ENCODE measurements at places on chromosomes 11 and 22. TPM values are rescaled to one million over a fixed set of nuclear protein-coding genes. Genes with fewer than 3 reads are reported as not detected.
A peak's percentile ranks its signal among the peaks of the same experiment; 100 is the strongest.

DNA sequence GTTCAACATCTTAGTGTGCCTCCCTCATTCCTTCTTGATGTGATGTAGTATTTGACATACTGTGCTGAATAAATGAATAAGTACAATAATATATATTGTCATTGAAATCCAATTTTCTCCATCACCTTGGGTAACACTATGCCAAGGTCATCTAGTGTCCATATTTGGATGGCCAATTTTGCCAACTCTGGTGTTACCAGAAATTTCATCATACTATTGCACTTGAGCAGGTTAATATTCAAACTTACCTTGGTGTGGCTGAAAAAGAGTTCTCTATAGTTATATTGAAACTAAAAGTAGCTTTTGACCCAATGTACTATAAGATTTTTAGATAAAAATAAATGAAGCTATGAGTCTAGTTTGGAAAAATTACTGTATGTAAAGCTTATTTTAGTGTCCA is 98.2 kb upstream of the SLC6A5 start:
- no peak for DNase-seq

GRCh38 chr11:65430406-65431217 is 8.0 kb downstream of the NEAT1 start:
- DNase-seq = no peak

DNA sequence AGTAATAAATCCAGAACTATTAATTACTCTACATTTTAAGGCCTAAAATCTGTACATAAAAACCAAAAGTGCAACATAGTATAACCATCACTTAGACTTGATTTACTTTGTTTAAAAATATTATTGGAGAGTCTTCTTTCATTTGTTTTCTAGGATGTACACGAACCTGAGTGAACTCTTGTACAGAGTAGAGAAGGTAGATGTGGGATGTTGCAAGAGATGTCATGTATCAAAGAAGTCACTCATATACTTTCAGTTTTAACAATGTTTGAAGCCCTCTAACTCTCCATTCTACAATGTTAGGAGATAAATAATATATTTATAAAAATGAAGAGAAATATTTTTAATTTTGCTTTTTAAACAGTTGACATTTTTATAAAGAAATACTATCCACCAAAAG is 38.6 kb downstream of the SOX6 start:
- DNase-seq = no peak

DNA sequence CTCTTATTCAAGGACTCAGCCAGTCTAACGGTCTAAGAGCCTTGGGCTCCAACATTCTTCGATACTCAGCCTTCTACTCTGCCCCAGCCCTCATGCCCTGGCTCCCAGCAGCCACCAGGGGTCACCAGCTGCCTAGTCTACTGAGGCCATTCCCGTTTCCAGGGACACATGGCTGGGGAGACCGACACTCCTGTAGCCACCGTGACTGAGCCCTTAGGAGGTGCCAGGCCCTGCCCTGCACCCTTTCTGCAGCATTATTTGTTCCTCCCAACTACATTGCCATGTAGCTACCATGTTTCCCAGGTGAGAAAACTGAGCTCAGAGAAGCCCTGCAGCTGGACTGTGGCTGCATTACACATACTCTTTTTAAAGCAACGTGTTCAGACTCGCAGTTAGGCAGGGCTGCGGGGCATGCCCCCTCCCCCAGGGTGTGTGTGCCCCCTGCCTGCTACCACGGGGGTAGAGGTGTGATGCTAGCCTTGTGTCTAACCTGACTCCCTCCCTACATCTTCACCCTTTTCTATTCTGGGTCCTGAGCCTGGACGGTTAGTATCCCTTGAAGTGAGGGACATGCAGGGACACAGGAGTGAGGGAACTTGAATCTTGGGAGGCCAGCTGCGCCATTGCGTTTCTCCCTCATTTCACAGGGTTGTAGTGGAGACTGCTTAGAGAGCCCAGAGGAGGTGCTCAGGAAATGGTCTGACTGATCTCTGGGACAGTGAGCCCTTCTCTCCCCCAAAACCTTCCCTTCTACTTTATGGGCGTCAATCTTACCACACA is 17.5 kb downstream of the ATG16L2 start:
- peak; percentile 90 for DNase-seq

CRACR2B gene
- total RNA-seq = 11.4 TPM

GRCh38 chr11:131378931-131379330 is 8.5 kb downstream of the NTM start:
- no peak for DNase-seq

DNA sequence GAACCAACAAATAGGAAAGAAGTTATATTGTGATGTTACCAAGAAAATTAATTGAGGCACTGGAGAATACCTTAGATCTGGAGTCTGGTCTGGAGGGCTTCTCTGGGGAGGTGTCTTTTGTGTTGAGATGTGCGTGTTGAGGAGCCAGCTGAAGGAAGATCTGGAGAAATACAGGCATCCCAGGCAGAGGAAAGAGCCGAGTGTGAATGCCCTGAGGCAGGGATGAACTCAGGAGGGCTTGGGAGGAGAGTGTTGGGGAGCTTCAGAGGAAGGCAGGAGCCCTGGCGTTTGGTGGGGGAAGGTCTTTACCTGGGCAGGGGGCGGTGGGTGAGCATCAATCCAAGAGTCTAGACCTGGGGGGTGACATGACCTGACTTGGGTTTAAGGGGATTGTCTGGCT is 13.1 kb downstream of the SYNGR1 start:
- DNase-seq = no peak

DNA sequence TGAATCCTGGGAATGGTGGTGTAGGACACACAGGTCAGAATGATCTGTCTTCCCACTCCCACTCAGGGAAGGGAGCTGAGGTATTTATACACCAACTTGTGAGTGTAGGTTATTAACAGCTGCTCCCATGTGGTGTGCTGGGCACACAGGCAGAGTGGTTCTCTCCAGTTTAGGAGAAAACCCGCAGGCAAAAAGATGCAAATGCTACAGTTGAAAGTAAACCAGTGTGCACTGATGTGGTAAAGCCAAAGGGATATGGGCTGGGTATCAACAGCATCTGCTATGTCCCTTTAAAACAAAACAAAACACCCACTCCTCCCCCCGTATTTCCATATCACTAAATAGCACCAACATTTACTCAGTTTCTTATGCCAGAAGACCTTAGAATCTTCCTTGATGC is 75.4 kb upstream of the SYT13 start:
- DNase-seq = no peak

SLC22A25 gene
- total RNA-seq = not detected

DNA sequence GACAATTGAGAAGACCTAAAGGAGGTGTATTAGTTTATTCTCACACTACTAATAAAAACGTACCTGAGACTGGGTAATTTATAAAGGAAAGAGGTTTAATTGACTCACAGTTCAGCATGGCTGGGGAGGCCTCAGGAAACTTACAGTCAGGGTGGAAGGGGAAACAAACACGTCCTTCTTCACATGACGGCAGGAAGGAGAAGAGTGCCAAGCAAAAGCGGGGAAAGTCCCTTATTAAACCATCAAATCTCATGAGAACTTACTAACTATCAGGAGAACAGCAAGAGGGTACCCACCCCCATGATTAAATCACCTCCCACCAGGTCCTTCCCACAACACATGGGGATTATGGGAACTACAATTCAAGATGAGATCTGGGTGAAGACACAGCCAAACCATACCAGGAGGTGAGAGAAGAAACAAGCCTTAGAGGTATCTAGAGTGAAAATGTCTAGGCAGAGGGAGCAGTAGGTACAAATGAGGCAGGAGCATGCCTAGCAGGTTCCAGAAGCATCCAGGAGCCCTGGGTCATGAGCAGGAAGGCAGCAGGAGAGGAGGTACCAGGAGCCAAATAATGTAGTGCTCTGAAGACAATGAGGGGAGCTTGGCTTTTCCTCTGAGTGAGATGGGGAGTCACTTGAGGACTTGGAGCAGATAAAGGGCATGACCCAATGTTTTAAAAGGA is 31.6 kb downstream of the IL10RA start:
- no peak for DNase-seq

RIMBP3B gene
- 0.04 TPM for total RNA-seq

LDHAL6A gene
- not detected for total RNA-seq

- DNase-seq = no peak
Measured at GRCh38 chr11:58924230-58924629, 15.1 kb upstream of the GLYATL1 start.

- no peak for DNase-seq
Measured at GRCh38 chr22:19275104-19275503, 16.4 kb downstream of the CLTCL1 start.

- DNase-seq = no peak
Measured at GRCh38 chr11:45110562-45110961, 35.9 kb upstream of the PRDM11 start.

DNA sequence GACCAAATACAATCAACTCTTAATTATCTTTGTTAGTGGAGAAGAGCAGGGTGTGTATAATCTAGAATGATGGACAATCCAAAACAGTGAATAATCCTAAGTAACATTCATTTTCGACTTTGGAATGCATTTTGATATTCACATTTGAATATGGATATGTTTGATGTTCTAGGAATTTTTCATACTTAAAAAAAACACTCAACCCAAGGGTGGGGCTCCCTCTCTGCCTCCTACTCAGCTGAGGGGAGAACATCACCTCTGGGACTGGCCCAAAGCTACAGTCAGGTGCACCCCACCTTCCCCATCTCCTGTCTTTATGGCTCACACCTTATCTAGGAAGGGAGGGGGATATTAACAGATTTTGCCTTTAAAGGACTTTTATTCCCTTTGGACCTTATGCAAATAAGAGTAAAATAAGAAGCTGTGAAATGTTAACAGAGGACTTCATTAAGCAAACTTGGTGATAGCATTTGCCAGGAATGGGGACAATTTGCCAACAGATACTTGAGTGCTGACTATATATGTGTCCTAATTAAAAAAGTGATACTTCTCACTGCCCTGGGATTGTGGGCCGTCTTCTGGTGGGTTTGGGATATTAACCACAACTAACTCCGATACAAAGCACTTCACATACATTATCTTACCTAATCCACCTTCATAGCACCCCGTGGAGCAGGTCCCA is 187.0 kb downstream of the ST3GAL4 start:
- no peak for DNase-seq

IL10RA gene
- 2.9 TPM for total RNA-seq

RAG1 gene
- total RNA-seq = 0.88 TPM

AIFM3 gene
- total RNA-seq = 1.5 TPM

POU2AF3 gene
- total RNA-seq = not detected

OR51E2 gene
- total RNA-seq = not detected

PI4KA gene
- total RNA-seq = 48.2 TPM

DNA sequence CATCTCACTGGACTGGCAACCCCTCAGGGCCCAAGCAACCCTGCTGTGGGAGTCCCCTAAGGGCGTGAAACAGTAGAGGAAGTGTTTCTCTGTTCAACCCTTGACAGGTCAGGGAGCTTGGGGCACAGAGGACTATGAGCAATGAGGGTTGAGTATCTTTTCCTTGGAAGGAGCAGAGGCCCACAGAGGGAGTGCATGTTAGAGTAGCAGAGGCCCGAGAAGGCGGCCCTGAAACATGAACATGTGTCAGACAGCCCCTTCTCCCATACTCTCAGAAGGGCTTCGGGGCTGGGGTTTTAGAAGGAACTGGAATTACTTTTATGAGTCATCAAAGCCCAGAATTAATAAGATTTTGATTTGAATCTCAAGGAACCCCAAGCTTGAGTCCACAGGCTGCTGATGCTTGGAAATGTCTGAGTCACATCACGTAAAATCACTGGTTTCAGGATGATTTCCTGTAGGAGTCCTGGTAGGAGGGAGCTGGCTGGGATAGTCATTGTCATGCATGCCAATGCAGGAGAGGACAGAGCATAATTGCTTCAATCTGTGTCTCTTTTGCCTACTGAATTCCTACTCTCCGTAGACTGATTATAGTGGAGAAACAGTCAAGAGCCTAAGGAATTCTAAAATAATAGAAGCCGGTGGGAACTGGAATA is 22.6 kb downstream of the C11orf71 start:
- no peak for DNase-seq

- DNase-seq = peak; percentile 92
Measured at GRCh38 chr11:31509429-31510345, at the start of the genes ELP4 and IMMP1L. ELP4 (plus strand) TSS chr11:31509767; CDS start chr11:31509785, 18 bp downstream. IMMP1L (minus strand) TSS chr11:31509622; CDS start chr11:31463276, 46,346 bp downstream.

DNA sequence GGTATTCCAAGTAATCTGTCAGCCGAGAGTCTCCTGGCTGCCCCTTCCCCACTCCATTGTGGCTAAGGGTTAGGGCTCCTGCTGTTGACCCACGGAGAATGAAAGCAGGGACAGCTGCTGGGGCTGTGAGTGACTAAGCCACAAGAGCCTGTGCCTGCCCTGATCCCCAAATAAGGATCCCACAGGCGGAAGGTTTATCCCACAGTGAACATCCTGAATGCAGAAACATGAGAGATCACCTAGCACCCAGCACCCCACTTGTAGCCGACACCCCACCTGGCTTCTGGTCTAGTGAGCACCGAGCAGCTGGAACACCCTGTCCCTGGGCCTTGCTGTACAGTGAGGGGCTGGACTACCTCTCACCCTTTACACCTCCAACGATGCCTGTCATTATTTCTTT is 117.7 kb upstream of the LMO1 start:
- DNase-seq = no peak

GRCh38 chr22:43263645-43264514 is 76.9 kb upstream of the TTLL12 start:
- DNase-seq = peak; percentile 62

DNA sequence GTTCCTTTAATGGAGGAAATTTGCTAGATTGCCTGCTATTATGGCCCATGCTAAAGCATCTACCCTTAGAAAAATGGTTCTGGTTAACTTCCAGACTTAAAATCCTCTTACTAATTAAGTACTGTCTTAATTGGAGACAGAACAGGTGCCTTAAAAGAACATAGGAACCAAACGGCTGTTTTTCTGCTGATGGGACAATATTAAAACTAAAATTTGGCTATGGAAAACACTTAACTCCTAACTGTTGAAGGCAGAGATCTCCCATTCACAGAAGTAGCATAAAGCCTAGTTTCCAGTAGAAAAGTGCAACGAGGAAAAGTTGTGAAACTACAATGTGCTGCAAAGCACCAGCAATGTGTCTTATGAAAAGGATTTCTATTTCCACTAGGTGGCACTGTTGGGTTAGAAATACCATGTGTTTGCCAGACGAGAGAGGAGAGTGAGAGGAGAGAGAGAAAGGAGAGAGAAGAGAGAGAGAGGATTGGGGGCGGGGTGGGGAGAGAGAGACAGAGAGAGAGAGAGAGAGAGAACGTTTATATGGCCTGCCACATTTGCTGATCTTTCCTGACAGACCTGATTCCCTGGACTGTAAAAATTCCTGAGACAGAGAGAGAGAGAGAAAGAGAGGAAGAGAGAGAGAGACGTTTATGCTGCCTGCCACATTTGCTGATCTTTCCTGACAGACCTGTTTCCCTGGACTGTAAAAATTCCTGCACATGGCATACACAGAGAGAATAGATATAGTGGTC is 51.5 kb downstream of the FAM181B start:
- DNase-seq = peak; percentile 35

- DNase-seq = no peak
Measured at GRCh38 chr11:122241566-122241965, 125.6 kb upstream of the BLID start.

RASL10A gene
- 1.6 TPM for total RNA-seq

ACTN3 gene
- not detected for total RNA-seq
